ENCODE measurements at places on chromosomes 1 and 21.
A peak's percentile ranks its signal among the peaks of the same experiment; 100 is the strongest.

DNA sequence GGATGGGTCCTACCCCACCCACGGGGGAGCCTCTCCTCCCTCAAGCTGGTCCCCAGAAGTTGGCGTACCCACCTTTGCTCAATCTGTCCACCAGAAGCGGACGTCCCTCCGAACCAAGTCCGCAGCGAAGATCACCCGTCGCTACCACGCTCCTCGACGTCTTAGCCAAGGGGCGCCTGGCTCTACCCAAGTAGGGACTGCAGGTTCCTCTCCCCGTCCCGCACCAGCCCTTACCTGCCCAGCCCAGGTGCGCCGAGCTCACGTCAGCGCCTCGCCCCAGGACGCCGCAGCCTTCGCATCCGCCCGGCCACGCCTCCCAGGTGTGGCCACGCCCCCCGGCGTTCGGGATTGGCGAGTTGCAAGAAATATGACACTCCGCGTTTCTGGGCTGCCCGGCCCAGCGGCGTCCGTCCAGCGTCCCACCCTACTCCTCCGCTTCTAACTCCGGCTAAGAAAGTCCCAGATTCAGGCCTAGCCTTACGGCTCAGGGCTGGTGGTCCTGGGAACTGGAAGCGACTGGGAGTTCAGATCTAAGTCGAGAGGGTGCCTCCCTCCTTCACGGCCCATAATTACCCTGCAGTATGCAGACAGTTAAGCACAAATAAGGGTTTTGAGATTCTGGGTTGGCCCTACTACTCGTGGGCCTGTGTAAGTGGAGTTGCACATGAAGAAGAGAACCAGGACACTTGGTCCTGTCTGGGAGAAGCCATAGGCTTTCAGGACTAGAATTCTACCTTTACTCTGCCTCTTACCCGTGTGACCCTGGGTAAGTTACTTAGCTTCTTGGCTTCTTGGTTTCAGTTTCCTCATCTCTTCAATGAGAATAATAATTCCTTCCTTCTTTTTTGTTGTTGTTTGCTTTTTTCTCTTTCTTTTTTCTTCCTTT is at the start of gene IRF6:
Gene IRF6 (minus strand): TSS at position 268 of the 886 bp plus-strand sequence. CDS start 4,729 bp downstream, outside the sequence.
- no peak for DNase-seq

DNA sequence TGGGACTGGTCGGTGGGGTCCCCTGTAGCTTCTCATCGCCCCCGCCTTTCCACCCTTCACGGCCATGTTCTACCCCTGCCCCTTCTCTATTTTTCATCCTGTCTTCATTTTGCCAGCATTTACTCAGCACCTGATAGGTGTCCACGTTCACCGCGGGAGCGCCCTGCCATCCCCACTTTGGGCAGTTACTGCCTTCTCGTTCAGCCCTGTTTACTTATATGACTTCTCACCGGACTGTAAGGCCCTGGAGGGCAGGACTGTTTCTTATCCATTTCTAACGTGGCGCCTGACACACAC is 380 bp downstream of the MFN2 start:
- DNase-seq, result no peak

DNA sequence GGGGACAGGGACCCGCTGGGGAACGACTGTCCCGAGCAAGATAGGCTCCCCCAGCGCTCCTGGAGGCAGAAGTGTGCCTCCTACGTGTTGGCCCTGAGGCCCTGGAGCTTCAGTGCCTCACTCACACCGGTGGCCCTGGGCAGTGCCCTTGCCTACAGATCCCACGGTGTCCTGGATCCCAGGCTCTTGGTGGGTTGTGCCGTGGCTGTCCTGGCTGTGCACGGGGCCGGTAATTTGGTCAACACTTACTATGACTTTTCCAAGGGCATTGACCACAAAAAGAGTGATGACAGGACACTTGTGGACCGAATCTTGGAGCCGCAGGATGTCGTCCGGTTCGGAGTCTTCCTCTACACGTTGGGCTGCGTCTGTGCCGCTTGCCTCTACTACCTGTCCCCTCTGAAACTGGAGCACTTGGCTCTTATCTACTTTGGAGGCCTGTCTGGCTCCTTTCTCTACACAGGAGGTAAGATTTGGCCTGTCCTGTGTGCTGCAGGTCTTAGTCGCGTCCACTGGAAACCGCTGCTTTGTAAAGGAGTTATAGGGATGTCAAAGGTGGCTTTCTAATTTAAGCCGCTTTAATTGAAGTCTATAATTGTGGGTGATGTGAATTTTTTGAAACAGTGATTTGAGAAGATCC is 717 bp downstream of the UBIAD1 start:
- no peak for DNase-seq

DNA sequence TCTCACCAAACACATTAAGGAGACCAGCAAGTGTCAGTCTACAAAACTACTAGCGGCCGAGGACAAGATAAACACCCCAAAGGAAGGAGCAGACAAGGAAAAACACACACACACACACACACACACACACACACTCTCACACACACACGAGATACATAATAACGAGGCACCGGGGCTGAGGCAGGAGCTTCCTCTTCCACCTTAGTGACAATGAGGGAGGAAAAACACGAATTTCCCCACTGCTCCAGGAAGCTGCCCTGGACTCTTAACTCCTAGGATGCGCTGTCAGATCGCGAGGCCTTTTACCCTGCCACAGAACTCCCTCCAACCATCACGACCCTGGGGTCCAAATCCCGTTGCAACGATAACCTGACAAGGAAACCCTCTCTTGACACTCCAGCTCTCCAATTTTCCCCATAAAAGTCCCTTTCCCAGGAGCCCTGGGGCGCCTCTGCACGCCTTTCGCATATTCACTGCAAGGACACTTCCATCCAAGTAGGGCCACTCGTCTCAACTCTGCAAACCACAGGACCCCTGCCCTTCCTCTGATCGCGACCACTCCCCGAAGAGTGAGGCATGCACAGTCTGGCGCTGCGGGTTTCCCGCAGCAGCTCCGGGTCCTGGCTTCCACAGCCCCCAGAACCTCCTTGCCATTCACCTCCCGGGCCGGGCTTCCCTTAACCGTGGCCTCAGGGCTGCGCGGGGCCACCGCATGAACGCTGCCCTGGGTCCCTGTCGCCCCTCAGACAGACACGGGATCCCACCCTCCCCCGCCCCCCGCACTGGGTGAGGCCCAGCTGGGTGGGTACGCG is 581 bp downstream of the ETV3 start:
- DNase-seq, result no peak

DNA sequence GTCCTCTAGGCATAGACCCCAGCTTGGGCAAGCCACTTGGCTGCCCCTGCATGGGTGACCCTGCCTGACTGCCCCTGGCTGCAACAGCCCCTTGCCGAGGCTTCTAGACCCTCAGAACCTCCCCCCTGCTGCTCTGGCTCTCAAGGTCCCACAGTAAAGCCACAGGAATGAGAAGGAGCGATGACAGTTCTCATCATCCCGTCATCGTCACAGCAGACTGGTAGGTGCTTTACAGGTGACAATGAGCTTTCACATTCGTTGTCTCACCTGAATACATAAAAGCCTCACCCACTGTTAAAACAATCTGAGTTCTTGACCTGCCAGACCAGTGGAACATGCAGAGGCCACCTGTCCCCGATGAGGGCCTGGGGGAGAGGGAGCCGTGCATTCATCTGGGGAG is 36.0 kb upstream of the GPR157 start:
- DNase-seq, result no peak

- DNase-seq, result peak; percentile 24
These were observed 414.0 kb downstream of the PRDM2 start for GRCh38 chr1:14113841-14114567.

GRCh38 chr1:247411621-247412327 is 4.2 kb upstream of the NLRP3 start:
- DNase-seq, result no peak

DNA sequence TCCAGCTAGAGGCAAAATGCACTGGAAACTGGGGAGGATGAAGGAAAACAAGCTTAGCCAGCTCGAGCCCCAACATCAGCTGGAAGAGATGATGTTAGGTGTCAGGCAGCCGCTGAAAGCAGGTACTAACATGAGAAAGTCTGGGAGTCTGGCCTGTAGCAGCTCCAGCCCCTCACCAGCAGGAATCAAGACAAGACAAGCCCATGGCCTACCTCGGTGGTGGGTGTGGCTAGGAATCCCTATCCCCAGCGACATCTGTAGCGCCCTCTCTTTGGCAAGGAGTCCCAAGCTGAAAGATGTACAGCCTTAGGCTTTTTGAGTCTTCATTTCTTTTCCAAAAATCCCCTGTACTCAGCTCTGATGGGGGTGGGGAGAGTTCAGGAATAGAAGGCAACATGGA is 2.6 kb downstream of the DLGAP3 start:
- DNase-seq, result no peak

GRCh38 chr21:42107177-42107880 is 36.2 kb downstream of the UMODL1 start:
- no peak for DNase-seq

DNA sequence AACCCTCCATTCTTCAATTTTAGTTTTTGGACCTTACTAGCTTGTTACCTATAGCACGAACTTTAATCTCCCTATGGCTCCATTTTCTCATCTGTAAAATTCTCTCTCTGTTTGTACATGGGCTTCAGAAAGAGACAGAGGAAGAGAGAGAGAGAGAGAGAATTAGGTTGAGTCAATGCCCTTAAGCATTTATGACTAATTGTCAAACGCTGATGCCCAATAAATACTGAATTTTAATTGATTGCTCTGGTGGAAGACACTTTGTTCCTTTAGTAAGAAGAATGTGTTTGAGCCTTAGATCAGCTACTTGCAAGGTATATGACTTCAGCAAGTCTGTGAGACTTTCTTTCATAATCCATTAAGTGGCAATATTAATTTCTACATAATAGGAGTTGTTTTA is 743.1 kb upstream of the ADGRL4 start:
- DNase-seq, result no peak

DNA sequence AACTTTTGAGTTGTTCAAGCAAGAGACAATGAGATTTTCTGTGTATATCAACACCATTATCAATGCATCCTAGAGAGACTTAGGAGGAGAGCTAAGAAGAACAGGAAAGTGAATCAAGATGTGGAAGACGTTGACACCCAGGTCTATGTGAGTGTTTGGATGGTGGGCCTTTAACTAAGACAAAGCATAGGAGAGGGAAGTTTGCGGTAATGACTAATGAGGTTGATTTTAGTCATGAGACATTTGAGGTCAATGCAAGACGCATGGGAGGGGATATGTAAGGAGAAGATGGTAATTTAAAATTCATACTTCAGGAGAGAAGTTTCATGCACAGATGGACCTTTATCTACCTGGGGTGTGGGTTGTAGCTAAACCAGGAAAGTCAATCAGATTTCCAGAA is 269.6 kb downstream of the VAV3 start:
- no peak for DNase-seq

DNA sequence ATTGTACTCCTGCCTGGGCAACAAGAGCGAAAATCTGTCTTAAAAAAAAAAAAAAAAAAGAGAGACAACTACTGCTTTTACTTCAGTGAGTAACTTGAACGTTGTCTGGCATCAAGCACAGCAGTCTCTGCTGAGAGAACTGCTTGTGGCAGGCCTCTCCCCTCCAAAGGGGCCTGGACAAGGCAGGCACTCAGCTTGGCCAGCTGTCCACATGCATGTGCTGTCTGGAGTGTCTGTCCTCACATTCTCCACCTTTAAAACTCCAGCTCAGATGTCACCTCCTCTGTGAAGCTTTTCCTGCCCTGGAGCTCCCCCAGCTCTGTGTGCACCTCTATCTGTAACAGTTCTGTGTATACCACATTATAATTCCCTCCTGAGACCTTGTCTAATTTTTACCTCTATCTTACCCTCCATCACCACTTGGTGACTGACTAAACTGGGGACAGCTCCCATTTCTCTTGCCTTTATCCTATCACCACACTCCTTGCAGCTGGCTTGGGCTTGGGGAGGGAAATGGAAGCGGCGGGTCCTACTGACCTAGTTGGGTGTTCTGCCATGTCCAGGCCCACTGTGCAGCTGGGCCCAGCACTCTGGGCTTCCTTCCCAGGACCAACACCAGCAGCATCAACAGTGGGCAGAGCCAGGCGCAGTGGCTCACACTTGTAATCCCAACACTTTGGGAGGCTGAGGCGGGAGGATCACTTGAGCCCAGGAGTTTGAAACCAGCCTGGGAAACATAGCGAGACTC is 71.4 kb upstream of the ARTN start:
- DNase-seq, result no peak

DNA sequence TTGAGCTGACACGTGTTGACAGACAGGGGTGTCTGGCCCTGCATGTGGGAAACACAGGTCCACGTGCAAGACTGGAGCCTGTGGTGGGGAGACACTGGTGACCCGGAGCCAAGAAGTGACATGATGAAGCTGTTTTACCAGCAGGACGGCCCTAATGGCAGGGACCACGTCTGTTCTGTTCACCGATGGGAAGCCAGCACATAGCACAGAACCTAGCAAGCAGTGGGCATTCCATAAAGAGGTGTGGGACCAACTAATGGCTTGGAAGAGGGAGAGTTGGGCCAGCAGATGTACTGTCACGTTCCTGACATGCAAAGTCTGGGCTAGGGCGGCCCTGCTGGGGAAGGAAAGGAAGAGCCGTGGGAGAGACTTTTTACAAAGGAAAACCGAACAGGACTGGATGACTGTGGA is 15.3 kb downstream of the NAV1 start:
- DNase-seq, result no peak

DNA sequence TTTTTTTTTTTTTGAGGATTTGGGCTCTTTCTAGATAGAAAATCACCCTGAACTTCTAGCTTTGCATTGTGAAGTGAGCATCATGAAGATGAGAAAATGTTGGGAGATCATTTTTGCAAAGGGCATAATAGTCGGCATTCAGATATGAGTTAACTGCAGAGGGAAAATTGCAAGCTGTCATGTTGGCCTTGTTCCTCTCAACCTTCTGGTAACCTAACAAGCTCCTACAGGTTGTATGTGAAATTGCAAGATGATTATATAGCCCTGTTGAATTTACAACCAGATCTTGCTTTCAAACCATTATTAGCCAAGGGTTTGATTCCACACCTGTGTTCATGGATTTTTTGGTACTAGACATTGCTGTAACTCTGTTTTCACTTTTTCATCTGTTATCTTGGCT is 2.2 kb downstream of the ELOA start:
- DNase-seq, result no peak

DNA sequence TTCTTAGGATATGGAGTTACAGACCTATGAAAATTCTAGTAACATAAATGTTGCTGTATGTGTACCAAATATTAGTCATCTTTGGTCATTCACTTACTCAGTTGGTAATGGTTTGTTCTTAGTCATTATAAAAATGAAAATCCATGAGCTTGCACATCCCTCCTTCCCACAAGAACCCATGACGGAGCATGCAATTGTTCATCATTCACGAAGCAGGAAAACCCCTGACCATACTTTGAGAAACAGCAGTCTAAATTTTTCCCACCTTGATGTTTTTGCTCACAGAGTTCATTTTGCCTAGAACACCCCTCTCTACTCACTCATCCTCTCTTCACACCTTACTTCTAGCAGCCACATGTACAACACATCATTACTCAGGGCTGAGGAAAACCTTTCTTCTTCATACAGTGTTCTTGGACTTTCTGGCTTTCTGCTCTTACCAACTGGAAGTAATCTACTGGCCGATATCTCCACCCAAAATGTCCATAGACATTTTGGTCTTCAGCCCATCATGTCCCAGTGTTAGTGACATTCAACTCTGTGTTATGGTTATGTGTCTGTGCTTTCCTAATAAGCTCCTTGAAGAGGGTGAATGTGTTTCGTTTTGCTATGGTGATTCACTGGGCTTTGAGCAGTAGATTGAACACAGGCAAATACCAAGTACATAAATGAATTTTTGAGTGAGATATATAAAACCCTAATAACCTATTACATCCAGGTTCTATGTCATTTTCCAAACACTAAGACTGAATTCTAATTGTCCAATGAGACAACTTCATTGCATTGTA is 189.9 kb downstream of the ZC3H11B start:
- no peak for DNase-seq

Data from AG09309 (cell line).